ENCODE measurements at places on chromosomes 6 and 20.

- no peak for DNase-seq
These were observed 188.2 kb downstream of the LRFN2 start for GRCh38 chr6:40398810-40399477.

DNA sequence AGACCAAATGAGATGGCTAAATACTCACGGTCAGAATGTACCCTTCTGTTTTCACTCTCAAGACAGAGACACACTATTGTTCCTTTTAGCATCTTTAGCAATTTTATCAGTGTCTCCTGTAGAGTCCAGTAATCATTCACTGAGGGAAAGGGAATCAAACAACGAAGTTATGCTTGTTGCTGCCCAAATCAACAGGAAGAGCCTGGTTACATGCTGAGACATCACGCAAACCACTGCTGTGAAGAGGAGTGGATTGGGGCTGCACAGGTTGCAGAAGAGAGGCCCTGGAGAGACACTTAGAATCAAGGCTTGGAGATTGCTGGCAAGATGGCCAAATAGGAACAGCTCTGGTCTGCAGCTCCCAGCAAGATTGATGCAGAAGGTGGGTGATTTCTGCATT, 40.5 kb upstream of the B3GAT2 start:
- DNase-seq = no peak

DNA sequence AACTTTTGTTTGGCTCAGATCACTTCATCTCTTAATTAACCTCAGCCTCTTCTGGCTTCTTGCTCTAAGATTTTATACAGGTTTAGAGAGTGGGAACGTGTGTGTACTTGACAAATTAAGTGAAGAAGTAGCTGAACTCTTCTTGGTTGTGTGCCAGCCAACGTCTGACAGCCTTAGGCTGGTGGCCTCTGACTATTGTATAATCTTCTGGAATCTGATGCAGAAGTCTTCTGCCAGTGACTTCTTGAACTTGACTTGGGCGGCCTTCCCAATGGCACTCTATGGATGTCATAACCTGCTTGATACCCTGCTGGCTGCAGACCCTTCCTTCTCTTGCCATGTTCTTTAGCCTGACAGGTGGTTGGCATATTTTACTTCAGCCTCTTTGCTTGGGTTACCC, 660.5 kb downstream of the DOK5 start:
- DNase-seq = no peak

DNA sequence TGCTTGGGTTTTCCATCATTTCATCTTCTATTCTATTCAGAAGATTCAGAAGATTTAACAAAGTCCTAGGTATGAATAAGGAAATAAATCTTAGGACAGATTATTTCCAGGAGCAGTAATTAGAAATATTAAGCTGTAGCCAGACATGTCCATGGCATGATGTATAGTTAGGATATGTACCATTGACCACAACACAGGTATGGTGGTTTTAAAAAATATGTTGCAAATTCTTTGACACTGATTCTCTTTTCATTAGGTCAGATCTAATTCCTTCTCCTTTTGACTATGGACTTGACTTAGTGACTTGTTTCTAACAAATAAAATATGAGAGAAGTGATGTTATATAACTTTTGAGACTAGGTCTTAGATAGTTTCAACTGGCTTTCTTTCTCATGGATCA, 23.5 kb upstream of the PDE7B start:
- DNase-seq = no peak

DNA sequence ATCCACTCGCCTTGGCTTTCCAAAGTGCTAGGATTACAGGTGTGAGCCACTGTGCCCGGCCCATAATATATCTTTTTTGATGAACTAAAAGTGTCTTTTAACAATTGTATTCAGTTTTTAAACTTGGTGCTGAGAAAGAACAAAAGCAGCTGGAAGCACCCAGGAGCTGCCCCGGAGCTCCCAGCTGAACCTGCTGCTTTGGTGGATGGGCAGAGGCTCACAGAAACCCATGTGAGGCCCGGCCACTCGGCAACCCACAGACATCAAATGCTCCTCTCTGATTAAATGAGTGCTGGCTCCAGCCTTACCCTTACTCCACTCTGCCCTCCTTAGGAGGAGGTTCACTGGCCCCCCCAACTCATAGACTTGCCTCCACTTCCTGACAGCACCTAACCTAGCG, 59.4 kb upstream of the FRMD1 start:
- DNase-seq = no peak

- no peak for DNase-seq
These were observed 17.7 kb downstream of the PCK1 start for GRCh38 chr20:57578476-57579165.

- no peak for DNase-seq
These were observed 16.3 kb downstream of the NTSR1 start for GRCh38 chr20:62724692-62725595.

- no peak for DNase-seq
These were observed 57.4 kb upstream of the SLCO4A1 start for GRCh38 chr20:62584671-62585460.

- DNase-seq = no peak
These were observed 287.2 kb downstream of the TAF4 start for GRCh38 chr20:61778495-61778863.

GRCh38 chr20:2541940-2542339, 5.6 kb downstream of the TMC2 start:
- DNase-seq = no peak

DNA sequence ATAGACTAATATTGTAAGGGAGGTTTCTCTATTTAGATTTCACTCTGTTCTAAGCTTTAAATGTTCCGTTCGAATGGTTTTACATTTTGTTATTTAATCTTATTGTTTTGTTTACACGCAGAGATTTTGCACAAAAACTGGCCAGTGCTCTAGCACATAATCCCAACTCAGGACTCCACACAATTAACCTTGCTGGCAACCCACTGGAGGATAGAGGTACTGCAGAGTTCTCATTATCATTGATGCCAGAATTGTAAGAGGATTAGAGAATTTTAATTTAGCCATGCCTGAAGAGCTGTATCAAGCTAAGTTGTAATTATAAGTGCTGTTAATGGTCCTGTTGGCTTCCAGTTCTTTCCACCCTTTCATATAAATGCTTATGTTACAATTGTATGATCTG, 179.7 kb upstream of the SCGN start:
- DNase-seq = no peak

- DNase-seq = no peak
These were observed 2.4 kb upstream of the MCM3 start for GRCh38 chr6:52286798-52287432.

DNA sequence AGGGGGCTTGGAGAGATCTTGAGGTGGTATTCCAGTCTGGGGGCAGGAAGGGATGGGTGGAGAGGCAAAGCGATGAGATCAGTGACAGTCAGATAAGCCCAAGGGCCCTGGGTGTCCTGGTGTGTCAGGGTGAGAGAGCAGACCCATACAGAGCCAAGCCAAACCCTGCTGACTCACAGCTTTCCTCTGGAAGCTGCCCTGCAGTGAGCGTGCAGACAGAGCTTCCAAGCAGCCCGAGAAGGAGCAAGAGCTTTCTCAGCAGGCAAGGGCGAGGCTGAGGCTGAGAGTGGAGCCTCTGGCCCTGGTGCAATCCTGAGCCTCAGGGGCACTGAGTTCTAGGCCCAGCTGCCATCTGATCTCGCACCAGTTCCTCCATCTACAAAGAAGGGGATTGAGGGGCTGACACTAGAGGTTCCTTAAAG, 91.1 kb upstream of the HIVEP1 start:
- no peak for DNase-seq

GRCh38 chr6:128479048-128479666, 41.2 kb downstream of the PTPRK start:
- no peak for DNase-seq

GRCh38 chr6:159919800-159920199, 29.0 kb downstream of the MAS1 start:
- no peak for DNase-seq

GRCh38 chr6:45415315-45415714, 37.6 kb upstream of the SUPT3H start:
- DNase-seq = no peak

DNA sequence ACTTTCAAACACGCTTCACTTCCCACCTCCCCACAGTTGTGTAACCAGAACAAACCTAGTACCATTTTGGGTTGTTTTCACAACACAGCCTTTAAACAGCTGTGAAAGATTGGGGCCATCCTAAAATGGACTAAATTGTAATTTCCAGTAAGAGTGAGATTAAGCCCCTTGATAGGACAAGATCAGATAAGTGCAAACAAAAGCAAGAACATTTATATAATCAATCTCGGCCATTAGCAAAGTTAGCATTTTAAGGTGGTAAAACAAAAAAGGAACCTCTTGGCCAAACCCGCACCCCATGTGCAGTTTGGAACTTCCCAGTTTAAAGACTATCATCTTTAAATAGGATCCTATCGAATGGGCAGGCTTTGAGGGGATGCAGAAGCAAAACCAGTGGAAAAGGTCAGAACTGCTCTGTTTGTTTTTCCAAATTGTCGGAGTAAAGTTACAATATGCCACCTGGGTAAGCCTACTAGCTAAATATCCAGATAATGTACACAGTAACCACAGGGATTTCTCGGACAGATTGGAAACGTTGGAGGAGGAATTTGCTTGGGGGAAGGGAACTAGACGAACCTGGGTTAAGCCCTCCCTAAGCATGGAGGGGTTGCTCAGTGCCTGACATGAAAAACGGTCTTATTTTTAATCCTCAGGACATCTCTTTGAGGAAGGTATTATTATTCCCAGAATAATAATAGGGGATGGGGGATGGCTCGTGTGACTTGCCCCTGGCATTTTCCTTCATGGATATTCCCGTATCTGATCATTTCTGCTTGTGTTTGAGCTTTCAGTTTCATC, 159.8 kb upstream of the SALL4 start:
- DNase-seq = no peak

DNA sequence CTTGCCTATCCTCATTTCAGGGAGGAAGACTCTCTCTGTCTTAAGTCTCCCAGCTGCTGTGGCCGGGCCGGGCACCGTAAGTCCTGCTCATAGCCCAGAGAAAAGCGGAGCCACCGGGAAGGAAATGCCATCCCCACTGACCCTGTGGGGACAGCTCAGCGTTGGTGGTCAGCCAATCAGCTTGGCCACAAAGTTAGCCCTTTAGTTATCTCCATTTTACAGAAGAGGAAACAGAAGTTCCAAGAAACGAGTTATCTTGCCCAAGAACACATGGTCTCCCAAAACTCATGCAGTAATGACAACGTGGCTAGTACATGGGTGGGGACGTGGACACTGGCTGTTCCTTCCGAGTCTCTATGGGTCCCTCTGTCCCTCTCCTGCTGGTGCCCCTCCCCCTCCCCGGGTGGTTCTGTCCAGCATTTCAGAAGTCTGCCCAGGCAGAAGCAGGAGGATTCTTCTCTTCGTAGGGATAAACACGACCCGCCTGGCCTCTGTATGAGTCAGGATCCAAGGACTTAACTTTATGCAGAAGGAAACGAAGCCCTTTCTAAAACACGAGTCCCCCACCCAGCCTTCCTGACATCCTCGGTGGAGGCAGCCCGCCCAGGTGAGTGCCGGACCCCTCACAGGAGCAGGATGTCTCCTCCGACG, 273.8 kb downstream of the CDH4 start:
- DNase-seq = no peak

All from amygdala (tissue), 56 donors.